Neural crest cell (in vitro differentiated cells): ENCODE measurements at places on chromosomes 12 and 14.

- DNase-seq = no peak
Measured at GRCh38 chr12:9843407-9843806, 16.1 kb downstream of the KLRF1 start.

- no peak for DNase-seq
Measured at GRCh38 chr12:73106896-73107295, 834.7 kb downstream of the TRHDE start.

GRCh38 chr14:23828616-23829015 is 125.0 kb upstream of the DHRS4 start:
- no peak for DNase-seq

DNA sequence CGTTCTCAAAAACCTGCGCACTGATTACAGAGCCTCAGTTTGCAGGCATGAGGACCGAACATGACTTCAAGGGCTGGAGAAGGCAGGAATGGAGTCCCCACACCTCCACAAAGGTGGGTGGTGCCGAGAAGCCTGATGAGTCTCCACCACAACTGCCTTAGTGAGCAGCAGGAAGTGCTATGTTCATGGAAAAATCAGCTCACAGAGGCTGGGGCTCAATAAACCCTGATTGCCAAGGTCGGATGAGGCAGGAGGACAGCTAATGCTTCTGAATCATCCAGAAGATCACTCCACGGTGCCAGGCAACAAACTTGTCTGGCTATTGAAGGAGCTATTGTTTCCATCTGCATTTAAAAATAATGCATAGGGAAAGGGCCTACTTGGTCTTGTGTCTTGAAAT is 31.1 kb downstream of the APPL2 start:
- no peak for DNase-seq

DNA sequence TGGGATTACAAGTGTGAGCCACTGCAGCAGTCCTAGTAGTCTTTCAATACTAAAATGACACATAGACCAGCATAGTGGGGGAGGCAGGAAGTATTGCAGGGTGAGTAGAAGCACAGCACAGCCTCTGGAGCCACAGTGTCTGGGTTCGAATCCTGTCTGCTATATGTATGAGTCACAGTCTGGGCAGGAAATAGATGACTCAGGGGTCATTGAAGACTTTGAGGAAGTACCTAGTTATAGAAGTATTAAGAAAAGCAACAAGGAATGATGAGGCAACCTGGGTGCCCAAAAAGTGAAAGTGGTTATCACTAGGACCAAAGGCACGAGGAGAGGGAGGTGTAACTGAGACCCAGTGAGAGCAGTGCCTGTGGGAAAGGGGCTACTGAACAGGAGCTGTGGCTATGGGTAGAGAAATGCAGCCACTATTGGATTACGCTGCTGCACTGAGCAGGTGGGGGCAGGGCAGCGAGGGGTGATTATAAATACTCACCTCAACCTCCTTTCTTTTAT is 124.0 kb downstream of the PDE3A start:
- no peak for DNase-seq

DNA sequence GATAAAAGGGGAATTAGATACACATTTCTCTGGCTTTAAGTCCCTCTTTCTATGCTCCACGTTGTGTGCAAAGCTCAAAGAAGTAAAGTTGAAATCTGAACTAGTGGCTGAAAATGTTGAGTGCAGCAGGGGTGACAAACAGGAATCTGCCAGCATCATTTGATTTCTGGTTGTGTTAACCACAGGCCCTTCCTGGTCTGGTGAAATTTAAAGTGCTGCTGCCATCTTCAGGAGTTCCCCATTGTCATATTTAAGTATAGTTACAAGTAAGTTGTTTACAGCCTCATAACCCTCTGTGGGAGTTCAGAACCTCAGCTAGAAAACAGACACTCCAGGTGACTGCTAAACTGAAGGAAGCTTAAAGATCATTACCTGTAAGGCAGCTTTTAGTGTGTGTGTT is 90.9 kb upstream of the CCDC196 start:
- DNase-seq = no peak

DNA sequence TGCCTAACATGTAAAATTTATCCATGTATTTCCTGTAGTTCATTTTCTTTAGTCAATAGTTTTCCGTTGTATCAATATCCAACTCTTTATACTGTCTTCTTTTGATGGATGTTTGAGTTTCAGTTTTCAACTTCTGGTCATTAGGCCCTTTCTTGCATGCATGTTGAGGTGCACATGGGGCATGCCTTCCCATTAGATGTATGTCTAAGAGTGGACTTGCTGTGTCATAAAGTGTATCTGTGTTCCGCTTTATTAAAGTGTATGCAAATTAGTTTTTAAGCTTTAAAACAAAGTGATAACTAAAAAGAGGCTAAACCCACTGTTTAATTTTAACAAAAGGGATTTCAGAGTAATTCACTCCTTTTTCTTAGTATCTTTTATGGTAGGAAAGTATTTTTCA is 441.1 kb downstream of the PCNX1 start:
- DNase-seq = no peak

DNA sequence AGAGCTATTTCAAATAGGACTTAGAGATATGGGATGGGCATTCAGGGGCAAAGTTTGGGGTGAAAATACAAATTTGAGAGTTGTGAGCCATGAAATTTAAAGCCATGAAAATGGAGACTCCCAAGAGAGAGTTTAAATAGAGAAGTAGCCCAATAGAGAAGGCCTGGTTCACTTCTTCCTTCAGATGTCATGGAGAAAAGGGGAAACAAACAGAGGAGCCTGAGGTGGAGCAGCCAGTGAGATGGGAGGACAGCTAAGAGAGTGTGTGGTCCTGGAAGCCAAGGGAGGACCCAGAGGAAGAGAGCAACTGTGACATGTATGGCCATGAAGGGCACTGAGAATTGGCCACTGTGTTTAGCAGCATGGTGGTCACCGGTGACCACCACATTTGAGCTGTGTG is 12.3 kb upstream of the DYNLL1 start:
- DNase-seq = no peak

- DNase-seq = no peak
Measured at GRCh38 chr12:15977999-15978951, 67.1 kb downstream of the DERA start.

DNA sequence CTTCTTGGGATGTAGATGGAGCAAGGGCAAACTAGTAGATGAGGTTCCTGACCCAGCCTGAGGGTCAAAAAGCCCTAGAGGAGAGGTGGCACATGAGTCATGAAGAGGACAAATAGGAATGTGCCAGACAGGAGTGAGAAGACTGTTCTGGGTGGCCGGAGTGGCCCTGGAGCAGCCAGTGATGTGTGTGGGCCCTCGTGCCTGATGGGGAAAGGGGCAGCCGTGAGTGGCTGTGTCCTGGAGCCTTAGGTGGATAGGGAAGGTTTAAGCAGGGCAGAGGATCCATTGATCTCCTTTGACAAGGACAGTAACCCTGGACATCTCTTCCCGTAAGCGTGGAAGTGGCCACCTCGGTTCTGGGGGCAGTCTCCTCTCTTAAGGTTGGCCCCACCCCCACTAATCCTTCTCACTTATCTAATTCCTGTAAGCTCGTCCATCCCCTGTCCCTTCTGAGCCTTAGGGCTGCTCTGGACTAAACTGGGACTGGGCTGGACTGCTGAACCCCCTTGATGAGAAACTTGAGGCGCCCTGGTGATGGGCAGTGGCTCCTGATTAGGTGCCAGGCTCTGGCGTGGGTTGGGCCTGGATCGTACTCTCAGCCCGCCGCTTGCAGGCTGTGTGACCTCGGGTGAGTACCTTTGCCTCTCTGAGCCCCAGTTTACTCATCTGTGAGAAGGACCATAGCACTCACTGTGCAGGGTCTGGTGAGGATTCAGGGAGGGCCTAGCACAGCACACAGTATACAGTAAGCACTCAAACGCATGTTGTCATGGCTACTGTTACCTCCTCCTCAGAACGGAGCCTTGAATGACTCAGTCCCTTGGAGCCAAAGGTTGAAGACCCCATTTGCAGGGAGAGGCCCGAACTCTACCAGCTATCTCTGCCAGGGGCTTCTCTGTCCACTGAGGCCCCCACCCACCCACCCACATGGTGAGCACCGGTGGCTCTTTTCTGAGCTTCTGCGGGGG is 4.0 kb downstream of the FAM222A start:
- DNase-seq = no peak

DNA sequence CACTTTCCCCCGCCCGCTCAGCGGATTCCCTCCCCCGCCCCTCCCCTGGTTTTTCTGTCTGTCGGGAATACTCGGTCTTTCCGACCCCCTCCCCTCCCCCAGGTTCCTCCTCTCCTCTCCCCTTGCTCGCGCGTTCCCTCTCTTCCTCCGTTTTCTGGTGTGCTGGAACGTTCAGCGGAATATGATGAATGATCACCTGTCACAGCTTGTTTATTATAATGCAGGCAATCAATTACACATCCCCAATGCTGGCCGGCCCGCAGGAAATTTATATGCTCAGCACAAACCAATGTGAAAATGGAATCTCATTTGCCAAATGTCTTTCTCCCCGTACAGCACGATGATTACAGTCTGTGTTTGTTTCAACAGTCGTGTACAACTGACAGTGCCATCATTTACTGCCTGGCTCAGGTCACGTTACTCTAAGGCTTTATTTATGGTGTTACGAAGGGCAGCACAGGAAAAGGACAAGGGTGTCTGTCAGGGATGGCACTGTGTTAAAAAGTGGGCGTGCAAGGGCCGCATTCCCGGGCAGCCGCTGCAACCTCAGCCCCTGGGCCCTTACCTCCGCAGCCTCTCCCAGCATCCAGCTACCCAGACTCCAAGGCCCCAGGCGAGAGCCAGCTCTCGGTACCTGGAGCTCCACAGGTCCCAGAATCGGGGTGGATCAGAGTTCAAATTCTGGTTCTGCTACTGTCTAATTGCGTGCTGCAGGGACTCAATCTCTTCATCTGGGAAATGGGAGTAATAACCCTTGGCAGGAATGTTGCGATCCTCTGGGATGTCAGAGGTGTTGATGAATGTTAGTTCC is 24.7 kb upstream of the MAP1LC3B2 start:
- DNase-seq = no peak

- no peak for DNase-seq
Measured at GRCh38 chr14:91230397-91231035, 14.0 kb downstream of the GPR68 start.

GRCh38 chr14:32382704-32383103 is 53.6 kb downstream of the AKAP6 start:
- DNase-seq = no peak

GRCh38 chr12:98456576-98457573 is 58.5 kb upstream of the TMPO start:
- peak; percentile 17 for DNase-seq

DNA sequence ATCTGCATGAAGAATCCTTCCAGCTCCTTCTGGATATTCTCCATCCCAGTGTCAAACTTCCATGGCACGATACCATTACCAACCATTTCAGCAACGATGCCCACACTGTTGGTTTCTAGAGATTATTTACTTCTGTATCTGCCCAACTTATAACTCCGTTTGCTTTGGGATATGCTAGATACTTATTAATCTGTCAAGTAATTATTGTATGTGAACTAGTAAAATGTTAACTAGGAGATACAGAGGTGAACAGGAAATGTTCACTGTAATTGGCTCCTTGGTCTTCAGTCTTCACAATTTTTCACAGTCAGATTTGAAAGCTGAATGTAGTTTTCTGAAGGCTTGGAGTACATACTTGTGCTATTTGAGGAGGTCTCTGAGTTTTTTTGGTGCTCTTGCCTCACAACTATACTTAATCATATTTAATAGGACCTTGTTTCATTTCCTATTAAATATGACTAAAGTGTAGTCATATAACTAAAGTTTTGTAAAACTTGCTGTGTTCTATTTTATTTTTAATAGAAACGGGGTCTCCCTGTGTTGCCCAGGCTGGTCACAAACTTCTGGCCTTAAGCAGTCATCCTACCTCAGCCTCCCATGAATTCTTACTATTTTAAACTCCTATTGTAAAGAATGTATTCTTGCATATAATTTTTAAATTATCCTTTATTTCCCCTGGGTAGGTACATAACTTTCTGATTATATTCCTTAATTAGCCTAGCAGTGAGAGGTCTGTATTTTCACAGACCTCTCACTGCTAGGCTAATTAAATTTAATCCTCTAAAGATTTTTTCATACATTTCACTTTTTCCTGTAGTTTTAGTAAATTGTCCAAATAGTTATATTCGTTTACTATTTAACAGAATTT is 79.7 kb downstream of the FGD4 start:
- DNase-seq = no peak

DNA sequence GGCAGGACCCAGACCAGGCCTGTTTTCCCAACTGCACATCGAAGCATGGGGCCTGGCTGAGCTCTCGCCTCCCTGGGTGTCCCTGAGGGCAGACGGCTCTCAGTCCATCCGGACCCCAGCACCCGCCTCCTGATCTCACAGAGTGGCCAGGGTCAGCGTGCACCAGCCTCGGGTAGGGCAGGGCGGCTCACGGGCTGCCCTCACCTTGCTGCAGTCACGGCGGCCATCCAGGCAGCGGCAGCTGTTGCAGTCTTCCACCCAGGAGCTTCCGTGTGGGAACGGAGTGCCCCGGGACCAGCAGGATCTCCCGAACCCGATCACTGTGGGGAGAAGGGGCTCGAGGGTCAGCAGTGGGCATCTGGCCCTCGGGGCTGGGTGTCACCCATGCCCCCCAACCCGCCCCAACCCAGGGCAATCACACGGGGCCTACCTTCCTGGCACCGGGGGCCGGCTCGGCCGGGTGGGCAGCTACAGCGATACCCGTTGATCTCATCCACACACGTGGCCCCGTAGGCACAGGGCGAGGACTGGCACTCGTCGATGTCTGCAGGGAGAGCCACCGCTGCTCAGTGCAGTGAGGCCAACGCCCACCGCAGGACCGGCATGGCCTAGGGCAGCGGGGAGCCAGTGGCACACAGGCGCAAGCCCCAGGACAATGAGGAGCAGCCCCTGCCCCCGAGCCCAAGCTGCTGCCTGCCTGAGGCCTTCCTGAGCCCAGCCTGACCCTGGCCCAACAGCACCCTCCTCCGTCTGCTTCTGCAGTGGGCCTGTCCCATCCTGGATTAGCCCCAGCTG is 22.2 kb downstream of the JAG2 start:
- DNase-seq = no peak

DNA sequence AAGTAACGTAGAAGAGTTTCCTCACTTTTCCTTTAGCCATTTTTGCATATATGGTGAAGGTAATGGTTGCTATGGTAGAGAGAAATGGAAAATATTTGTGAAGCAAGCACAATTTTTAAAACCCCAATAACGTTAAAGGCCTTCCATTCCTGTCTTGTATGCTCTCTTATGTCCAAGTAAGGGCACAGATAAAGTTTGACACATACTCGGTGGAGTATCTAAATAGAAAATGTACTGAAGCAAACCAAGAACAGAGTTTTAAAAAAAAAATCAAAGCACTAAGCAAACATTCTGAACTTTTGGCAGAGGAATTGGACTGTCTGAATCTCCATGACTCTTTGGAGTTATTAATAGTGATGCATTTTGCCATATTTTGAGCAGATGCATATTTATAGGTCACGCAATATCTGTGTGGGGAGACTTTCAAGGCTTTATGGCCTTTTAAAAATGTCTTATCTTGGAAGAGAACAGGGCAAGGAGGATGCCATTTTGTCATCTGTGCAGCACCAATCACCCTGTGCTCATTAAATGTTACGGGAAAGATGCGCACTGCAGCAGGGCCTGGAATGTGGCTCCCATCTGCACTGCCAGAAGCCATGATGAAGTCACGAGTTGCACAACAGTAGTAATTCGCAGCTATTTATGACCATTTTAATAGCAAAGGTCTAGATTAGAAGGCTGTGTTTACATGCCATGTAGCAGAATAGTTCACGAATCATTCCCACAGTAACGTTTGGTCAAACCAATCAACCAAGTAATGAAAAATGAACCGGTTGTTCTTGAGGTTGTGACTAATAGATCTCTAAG is 23.3 kb upstream of the AMIGO2 start:
- no peak for DNase-seq
